ENCODE measurements at places on chromosomes 6 and 20.

- DNase-seq, result no peak
These were observed 195.2 kb upstream of the PROKR2 start for GRCh38 chr20:5511930-5512329.

DNA sequence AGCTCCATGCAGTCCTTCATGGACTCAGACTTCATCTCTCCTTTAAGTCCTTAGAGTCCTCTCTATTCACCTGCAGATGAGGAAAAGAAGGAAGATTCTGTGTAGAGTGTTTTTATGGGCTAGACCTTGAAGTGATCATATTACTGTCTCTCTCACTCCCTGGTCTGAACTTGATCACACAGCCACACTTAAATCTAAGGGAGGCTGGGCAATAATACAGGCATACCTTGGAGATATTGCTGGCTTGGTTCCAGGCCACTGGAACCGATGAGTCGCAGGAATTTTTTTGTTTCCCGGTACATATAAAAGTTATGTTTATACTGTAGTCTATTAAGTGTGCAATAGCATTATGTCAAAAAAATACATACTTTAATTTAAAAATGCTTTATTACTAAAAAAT, 59.2 kb upstream of the FOXO3 start:
- no peak for DNase-seq

- no peak for DNase-seq
These were observed 41.6 kb upstream of the DSE start for GRCh38 chr6:116329156-116329555.

- peak; percentile 75 for DNase-seq
These were observed 4.5 kb downstream of the TEAD3 start for GRCh38 chr6:35492258-35492973.

- no peak for DNase-seq
These were observed 51.3 kb upstream of the ARMC2 start for GRCh38 chr6:108796875-108797274.

DNA sequence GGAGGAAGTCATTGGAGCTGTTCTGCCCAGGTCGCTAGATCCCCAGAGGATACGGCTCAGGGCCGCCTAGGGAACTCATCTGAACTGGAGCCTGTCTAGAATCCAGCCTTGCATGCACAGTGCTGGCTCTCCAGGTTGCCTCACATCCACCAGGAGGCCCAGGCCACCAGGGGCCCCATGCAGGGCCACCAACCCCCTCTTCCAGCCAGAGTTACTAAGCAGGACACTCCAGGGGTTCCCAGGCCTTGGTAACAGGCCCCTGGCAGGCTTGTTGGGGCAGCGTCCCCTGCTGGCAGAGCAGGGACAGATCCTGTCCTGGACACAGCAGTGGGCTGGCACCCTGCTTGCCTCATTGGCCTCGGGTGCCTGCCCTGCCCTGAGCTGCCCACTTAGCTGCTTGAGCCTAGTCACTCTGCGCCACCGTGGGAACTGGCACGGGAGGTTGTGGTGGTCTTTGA, 35.3 kb downstream of the EFCAB8 start:
- DNase-seq, result no peak

DNA sequence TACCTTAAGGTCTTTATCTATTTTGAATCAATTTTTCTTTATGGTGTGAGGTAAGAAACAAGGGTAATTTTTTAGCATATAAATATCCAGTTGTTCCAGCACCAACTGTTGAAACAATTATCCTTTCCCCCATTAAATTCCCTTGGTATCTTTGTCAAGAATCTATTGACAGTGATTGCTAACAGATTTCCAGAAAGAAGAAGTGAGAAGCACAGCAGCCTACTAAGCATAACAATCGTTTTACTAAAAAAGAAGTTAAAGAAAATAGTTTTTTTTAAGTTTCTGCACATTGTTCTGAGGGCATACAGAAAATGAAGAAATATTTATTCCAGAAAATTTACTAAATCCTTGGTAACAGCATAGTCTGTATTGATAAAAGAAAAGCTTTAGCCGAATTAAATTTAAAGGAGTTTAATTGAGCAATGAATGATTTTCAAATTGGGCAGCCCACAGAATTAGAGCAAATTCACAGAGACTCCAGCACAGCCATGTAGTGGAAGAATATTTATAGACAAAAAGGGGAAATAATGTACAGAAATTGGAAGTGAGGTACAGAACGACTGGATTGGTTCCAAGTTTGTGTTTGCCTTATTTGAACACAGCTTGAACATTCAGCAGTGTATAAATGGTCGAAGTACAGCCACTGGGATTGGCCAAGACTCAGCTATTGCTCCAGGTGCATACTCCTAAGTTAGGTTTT, 97.9 kb upstream of the UST start:
- no peak for DNase-seq

- no peak for DNase-seq
These were observed 338.4 kb upstream of the IRAK1BP1 start for GRCh38 chr6:78528926-78529325.

- DNase-seq, result no peak
These were observed 677.7 kb upstream of the NRSN1 start for GRCh38 chr6:23448281-23448680.

DNA sequence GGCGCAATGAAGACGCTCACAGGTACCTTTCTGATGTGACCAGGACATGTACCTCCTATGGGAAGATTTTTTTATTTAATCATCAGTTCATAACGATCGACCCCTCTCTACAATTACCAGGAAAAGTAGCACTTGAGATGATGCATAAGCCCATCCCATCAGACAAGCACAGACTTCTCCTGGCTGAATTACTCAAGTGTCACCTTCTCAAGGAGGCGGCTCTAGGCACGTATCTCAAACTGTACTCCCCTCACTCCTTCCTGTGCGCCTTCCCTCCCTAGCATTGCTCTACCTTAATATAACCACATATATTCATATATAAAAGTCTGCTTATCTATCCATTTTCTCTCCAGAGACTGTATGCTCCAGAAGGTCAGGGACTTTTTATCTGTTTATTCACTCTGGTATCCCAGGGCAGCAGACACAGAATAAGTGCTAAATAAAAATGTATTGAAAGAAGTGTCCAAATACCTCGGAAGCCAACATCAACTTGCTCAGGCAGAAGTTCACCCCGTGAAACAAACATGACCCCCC, 71.5 kb downstream of the CNKSR3 start:
- DNase-seq, result no peak

- DNase-seq, result no peak
These were observed at the start of gene CHRNA4 for GRCh38 chr20:63360850-63361518. Gene CHRNA4, minus strand, starts transcription at chr20:63361349. Its CDS starts 184 bp downstream, at chr20:63361165.

GRCh38 chr6:139943391-139943790, 568.9 kb upstream of the CITED2 start:
- DNase-seq, result no peak

DNA sequence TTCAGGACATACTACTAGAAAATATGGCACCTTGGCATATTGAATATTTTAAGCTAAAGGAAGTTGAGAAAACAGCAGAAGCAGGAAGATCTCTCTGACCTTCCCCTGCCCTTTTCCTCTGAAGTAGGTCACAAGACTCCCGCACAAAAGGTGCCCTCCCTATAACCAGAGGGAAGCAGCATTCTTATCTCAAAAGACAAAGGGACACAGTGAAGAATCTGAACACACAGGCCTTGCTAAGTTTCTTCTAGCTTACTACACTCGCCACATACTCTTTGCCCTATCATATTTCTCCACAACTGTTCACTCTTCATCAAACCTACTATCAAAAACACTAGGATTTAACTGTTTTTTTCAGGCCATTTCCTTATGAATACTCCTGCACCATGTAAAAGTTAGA, 151.2 kb downstream of the ELOVL4 start:
- DNase-seq, result no peak

- DNase-seq, result no peak
These were observed 182.1 kb downstream of the UTRN start for GRCh38 chr6:144467172-144467762.

- no peak for DNase-seq
These were observed 71.2 kb downstream of the LY86 start for GRCh38 chr6:6659600-6660327.

DNA sequence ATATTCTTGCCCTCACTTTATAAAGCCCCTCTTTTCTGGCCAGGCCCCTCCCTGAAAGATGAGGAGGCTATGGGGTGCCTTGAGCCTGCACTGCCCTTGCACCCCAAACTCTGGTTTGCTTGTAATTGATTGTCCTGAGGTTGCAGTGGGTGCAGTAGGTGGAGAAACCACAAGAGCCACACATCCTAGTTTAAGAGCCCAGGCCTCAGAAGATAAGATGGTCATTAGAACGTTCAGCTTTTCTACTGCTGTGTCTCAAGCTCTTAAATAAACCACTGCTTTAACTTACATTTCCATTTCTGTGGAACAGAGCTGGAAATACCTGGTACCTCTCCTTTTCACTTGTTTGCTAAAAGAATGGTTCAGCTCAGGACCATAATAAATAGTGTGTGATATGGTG, 9.0 kb downstream of the MRAP2 start:
- DNase-seq, result no peak

- no peak for DNase-seq
These were observed 3.9 kb downstream of the SYTL3 start for GRCh38 chr6:158653577-158654354.

GRCh38 chr20:62566771-62567170, 75.5 kb upstream of the SLCO4A1 start:
- DNase-seq, result no peak

- DNase-seq, result no peak
These were observed 32.9 kb upstream of the LGSN start for GRCh38 chr6:63352544-63353285.

- peak; percentile 63 for DNase-seq
These were observed 174.1 kb downstream of the DOK5 start for GRCh38 chr20:54649511-54649962.

GRCh38 chr20:39861381-39861780, 827.7 kb downstream of the MAFB start:
- no peak for DNase-seq

DNA sequence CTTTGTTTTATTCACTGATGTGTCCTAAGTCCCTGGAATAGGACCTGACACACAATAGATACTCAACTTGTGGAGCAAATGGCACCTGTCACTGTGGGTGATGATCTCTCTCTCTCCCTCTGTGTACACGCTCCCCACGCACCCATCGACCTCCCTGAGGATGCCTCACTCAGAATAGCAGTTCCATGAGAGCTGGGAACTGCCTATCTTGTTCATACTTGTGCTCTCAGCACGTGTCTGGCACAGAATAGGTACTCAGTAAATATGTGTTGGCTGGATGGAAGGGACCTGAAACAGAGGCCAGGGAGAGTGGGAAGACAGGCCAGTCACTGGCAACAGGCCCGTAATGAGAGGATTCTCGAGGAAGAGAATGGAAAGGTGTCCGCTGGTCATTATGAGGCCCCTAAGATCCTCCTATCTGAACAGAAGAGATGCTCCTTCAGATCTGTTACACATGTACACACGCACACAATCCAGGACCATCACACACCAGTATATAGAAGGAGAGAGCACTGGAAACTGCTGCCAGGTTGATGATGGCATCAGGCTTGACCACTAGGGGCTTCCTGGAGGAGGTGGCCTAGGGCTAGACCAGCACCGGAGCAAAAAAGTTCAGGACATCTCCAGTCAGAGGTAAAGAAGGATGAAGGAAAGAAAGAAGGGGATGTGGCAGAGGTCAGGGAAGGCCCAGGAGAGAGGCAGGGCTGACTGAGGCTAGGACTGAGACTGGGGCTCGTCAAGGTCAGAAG, 30.9 kb downstream of the VEGFA start:
- DNase-seq, result no peak

GRCh38 chr6:99894815-99895214, 99.2 kb downstream of the MCHR2 start:
- no peak for DNase-seq

DNA sequence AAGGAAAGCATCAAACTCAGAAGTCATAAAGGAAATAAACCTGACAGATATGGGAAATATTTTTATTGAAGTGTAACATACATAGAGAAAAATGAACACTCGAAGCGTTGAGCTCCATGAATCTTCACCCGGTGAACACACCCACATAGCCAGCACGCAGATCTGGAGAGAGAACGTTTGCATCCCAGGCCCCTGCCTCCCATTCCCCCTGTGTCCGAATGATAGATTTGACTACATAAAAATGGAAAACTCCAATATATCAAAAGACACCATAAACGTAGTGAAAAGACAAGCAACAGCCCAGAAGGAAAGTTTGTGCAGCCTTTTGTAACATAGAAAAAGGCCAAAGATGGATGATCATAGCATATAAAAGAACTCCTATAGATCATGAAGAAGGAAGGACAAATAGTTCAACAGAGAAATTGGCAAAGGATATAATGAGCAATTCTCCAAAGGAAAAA, 17.1 kb downstream of the SYNJ2 start:
- no peak for DNase-seq

GRCh38 chr6:39102071-39102820, 12.7 kb downstream of the SAYSD1 start:
- DNase-seq, result peak; percentile 54

DNA sequence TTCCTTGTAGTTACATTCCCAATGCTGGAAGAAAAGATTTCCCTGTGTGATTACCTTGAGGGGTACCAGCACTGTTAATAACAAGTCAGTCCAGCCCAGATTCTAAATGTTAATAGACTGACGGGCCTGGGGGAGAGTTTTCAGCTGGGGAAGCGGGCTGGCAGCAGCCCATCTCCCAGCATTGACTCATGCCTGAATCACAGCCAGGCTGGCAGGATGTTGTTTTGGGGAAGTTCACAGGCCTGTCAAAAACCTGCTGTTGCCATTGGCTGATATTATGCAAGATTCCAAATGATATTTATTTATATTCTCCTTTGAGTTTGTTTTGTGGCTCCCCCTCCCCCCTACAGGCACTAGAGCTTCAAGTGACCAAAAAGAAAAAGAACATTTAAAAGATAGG, 213.9 kb upstream of the CNR1 start:
- DNase-seq, result no peak

DNA sequence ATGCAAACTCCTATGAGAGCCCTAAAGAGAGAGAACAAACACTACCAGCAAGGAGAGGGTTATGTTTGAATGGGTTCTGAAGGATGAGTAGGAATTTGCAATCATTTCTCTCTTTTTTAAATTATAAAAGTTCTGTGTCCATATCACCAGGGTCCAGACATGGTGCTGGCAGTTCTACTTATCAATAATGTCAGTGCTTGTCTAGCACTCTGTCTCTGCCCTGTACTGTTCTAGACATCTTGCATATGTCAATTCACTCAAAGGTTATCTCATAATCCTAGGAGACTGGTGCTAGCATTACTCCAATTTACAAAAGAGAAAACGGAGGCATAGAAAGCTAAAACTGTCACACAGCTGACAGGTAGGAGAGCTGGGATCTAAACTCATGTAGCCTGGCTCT, 101.3 kb downstream of the VEGFA start:
- no peak for DNase-seq

DNA sequence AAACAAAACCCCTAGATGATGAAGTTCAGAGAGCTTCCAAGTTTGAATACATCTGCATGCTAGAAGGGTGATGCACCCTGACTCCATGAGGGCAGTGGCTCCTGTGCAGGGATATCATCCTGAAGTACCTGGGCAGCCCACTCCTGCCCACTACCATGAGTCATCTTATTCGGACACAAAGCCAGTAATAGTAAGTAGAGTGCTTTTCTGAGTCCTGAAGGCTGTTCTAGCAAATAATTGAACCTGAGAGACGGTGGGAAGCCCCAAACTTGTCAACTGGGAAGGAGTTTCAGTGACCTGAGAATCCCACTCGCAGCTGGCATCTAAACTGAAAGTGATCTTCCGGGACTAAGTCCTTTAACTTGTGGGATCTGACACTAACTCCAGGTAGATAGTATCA, 152.9 kb upstream of the COL21A1 start:
- DNase-seq, result no peak

All from left hindlimb (tissue), 1 donor.